ENCODE measurements at places on chromosomes 16 and 17.

- peak overlapping the region; percentile 87 for H3K27ac ChIP-seq
- H3K4me1 ChIP-seq, result peaks cover 23% of the 10 kb centered on the region
- no peak overlapping the region for H3K4me3 ChIP-seq
- no peak for DNase-seq
These were observed 7.3 kb downstream of the NT5C start for GRCh38 chr17:75124041-75124818.

GRCh38 chr16:25855063-25855462 lies 163.3 kb downstream of the HS3ST4 start:
- H3K27ac ChIP-seq, result no peak overlapping the region
- H3K4me3 ChIP-seq, result no peak overlapping the region
- H3K4me1 ChIP-seq, result no peaks in the 10 kb centered on the region
- no peaks in the 10 kb centered on the region for H3K36me3 ChIP-seq

- peak overlapping the region; percentile 80 for H3K27ac ChIP-seq
- DNase-seq, result no peak
- H3K27me3 ChIP-seq, result no peaks in the 10 kb centered on the region
- peaks cover 63% of the 10 kb centered on the region for H3K4me1 ChIP-seq
These were observed 11.6 kb downstream of the COPZ2 start for GRCh38 chr17:48025904-48026501.

DNA sequence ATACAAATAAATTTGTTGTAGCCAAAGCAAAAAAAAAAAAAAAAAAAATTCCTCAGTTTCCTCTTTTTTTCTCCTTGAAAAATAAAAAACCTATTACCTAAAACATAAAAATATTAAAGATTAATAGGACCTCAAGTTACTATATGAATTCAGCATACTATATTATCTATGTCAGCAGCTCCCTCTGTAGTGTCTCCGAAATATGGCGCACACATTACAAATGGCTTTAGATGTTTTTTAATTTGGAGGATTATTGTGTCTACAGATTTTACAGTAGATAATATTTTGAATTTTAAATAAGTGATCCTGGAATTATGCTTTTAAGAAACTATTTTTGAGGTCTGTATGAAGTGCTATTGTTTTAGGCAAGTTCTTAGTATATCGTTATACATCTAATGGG lies 94.4 kb downstream of the NLK start:
- H3K4me1 ChIP-seq, result no peaks in the 10 kb centered on the region
- H3K4me3 ChIP-seq, result no peak overlapping the region
- H3K27ac ChIP-seq, result no peak overlapping the region
- H3K36me3 ChIP-seq, result peaks cover 8% of the 10 kb centered on the region
- DNase-seq, result no peak

- no peak overlapping the region for H3K4me3 ChIP-seq
- H3K36me3 ChIP-seq, result no peaks in the 10 kb centered on the region
- H3K4me1 ChIP-seq, result peaks cover 79% of the 10 kb centered on the region
- DNase-seq, result no peak
- no peaks in the 10 kb centered on the region for H3K27me3 ChIP-seq
These were observed 9.2 kb downstream of the TBC1D16 start for GRCh38 chr17:80026359-80027042.

DNA sequence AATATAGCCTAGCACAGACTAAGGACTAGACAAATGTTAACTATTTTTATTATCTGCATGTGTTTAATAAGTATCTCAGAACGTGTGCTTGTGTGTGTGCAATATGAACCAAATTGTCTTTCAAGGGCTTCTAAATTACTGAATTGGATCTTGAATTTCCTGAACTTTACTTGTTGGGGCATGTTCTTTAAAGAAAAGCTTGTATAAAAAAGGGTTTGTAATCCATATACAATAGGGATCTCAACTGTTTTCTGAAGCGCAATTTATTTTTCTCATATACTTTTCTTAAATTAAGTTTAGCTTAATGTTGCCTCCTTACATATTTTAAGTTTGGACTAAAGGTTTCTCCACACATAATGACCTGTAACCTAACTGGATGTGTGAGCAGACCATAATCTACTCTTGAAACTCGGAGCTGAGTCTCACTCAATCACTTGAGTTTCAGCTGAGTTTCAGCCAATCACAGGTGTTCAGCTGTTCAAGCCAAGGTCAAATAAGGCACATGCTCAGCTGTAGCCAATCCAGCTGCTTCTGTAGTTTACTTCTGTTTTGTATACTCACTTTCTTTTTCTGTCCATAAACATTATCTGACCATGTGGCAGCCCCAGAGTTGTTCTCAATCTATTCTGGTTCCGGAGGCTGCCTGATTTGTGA lies 72.3 kb downstream of the CDK5R1 start:
- no peaks in the 10 kb centered on the region for H3K4me1 ChIP-seq
- no peak overlapping the region for H3K4me3 ChIP-seq
- no peak overlapping the region for H3K27ac ChIP-seq
- no peak for DNase-seq
- H3K27me3 ChIP-seq, result no peaks in the 10 kb centered on the region

- H3K27me3 ChIP-seq, result no peaks in the 10 kb centered on the region
- H3K27ac ChIP-seq, result no peak overlapping the region
- H3K36me3 ChIP-seq, result peaks cover 14% of the 10 kb centered on the region
- no peak overlapping the region for H3K4me3 ChIP-seq
- H3K4me1 ChIP-seq, result no peaks in the 10 kb centered on the region
- DNase-seq, result no peak
These were observed 31.9 kb downstream of the CACNG1 start for GRCh38 chr17:67076290-67076689.

- H3K4me1 ChIP-seq, result no peaks in the 10 kb centered on the region
- H3K27me3 ChIP-seq, result no peaks in the 10 kb centered on the region
- H3K27ac ChIP-seq, result no peak overlapping the region
- DNase-seq, result no peak
- H3K4me3 ChIP-seq, result no peak overlapping the region
These were observed 405.9 kb downstream of the SHISA9 start for GRCh38 chr16:13307255-13307654.

GRCh38 chr16:67372664-67373063 lies 20.6 kb downstream of the TPPP3 start:
- no peak overlapping the region for H3K4me3 ChIP-seq
- H3K27ac ChIP-seq, result no peak overlapping the region
- no peaks in the 10 kb centered on the region for H3K27me3 ChIP-seq
- no peaks in the 10 kb centered on the region for H3K4me1 ChIP-seq

GRCh38 chr16:65260746-65261145 lies 138.9 kb upstream of the CDH11 start:
- no peaks in the 10 kb centered on the region for H3K4me1 ChIP-seq
- no peak for DNase-seq
- H3K4me3 ChIP-seq, result no peak overlapping the region
- H3K36me3 ChIP-seq, result no peaks in the 10 kb centered on the region
- no peaks in the 10 kb centered on the region for H3K27me3 ChIP-seq

GRCh38 chr17:32878211-32878610 lies 1.3 kb upstream of the MYO1D start:
- H3K36me3 ChIP-seq, result no peaks in the 10 kb centered on the region
- H3K27me3 ChIP-seq, result no peaks in the 10 kb centered on the region
- peaks cover 26% of the 10 kb centered on the region for H3K4me1 ChIP-seq
- DNase-seq, result peak; percentile 83
- no peak overlapping the region for H3K4me3 ChIP-seq

DNA sequence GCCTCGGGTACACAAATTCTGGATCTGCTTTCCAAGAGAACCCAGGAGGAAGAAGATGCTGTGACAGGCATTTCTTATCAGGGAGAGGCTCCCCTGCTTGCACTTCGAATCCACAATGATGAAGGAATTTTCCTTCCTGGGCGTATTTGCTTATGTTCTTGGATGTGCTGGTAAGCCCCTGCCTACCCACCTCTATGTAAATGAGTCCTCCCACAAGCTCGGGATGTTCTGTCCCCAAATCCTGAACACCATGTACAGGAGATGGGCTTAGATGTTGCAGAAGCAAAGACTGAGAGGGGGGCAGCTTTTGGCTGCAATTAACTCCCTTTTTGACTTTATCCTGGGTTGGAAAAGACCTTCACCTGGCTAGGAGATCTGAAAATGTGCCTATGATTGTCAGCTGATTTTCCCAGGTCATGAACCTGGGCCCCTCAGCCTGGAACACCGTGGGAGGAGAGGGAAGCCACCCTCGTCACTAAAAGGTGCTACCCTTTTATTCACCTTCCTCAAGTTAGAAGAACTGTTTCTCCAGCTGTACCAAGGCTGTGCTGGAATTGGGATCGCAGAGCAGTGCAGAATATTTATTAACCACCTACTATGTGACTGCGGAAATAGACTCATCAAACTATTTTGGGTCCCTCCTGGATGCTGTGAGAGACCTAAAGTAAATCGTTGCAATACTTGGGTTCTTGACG lies 150.1 kb downstream of the RBFOX1 start:
- H3K4me3 ChIP-seq, result no peak overlapping the region
- H3K27ac ChIP-seq, result no peak overlapping the region
- no peaks in the 10 kb centered on the region for H3K4me1 ChIP-seq
- H3K27me3 ChIP-seq, result peaks cover 3% of the 10 kb centered on the region

- peak within 1 kb of the TSS; percentile 72 for H3K4me3 ChIP-seq
- H3K4me1 ChIP-seq, result peaks cover 37% of the 10 kb centered on the region
- no peak for DNase-seq
- H3K27me3 ChIP-seq, result peaks cover under 1% of the 10 kb centered on the region
- peak within 1 kb of the TSS; percentile 50 for H3K27ac ChIP-seq
These were observed at the start of gene RPUSD1 for GRCh38 chr16:787978-788398. TSS of gene RPUSD1 (minus strand) at chr16:788381. CDS start at chr16:787737, 644 bp downstream.
